ENCODE measurements at places on chromosomes 12 and 14. TPM values are rescaled to one million over a fixed set of nuclear protein-coding genes. Genes with fewer than 3 reads are reported as not detected.

DNA sequence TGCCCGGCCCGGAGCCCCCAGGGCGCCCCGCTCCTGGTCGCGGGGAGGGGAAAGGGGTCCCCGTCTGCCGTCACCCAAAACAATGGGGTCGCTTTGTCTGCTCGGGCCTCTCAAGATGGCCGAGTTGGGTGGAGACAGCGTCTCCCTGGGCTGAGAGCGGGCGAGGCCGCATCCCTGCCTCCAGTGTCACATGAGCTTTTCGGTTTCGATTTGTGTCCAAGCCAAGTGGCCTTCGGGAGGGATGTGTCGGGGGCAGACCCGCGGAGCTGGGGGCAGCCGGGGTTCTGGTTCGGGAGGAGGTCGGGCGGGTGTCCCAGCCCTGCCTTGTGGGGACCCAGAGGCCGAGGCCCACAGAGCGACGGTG, 790 bp downstream of the DYNC1H1 start:
- DNase-seq = peak; percentile 76

- no peak for DNase-seq
These were observed 4.3 kb downstream of the MFAP5 start for GRCh38 chr12:8658346-8658745.

- no peak for DNase-seq
These were observed 4.2 kb upstream of the RIPK3 start for GRCh38 chr14:24343795-24344660.

DNA sequence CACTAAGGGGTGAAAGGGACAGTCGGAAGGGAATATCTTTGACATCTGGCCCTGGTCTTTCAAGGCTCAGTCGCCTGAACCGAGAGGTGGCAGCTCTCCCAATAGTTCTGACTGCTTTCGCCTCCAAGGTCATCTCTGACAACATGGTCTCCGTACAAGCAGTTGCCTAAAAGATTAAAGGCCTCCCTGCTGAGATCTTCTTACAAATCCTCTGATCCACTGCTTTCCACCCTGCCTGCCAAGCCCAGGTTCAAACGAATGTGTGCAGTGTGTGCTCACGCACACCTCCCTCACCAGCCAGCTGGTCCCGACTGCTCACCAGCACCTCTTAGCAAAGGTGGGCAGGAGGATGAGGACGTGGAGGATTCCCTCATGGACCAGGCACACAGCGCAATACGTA, 10.4 kb downstream of the B4GALNT3 start:
- DNase-seq = no peak

GRCh38 chr14:103727313-103727980, 11.8 kb downstream of the ZFYVE21 start:
- DNase-seq = no peak

- peak; percentile 11 for DNase-seq
These were observed 319.5 kb downstream of the FUT8 start for GRCh38 chr14:65731933-65732506.

DNA sequence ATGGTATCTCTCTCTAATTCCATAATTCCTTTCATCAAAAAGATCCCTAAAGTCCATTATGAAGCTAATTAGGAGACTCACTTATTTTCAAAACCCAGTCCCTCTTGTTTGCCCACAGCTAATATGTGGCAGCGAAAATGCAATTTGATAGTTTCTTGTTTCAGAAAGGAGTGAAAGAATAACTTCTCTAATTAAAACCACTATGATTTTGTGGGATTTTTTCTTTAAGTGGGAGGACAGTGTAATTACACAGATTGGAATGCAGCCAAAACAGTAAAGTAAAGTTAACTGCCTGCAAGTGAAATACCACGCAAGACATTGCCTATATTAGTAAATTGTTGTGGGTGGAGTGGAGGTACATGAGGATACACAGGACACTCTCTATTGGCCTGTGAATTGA, 50.0 kb downstream of the PTPRO start:
- no peak for DNase-seq

DNA sequence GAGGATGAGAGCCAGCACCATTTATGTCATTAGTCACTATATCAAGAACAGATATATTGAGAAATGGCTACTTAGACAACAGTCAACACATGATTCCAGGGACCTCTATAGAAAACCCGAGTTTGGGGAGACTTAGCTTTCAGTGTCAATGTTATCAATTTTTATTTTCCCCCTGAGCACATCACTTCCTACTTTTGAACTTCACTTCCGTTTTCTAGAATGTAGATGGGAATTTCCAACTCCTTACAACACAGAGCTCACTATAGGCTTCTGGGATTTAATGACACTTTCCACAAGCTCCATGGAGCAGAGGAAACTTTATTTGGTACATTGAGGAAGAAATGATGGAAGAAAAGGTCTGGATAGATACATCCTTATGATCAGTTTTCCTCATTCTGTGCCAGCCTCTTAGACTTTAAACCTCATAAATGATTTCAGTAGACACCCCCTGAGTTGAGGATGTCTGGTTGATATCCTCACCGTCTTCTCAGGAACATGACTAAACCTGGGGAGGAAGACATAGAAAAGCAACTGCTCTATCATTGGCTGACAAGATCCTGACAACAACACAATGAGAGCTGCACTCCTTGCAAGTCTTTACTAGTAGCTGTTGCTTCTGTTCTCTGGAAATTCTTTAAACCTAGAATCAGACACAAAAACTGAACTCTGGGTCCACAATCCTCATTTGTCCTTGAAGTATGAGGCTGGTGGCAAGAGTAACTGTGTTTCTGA, 449.4 kb upstream of the OR4E1 start:
- no peak for DNase-seq

DNA sequence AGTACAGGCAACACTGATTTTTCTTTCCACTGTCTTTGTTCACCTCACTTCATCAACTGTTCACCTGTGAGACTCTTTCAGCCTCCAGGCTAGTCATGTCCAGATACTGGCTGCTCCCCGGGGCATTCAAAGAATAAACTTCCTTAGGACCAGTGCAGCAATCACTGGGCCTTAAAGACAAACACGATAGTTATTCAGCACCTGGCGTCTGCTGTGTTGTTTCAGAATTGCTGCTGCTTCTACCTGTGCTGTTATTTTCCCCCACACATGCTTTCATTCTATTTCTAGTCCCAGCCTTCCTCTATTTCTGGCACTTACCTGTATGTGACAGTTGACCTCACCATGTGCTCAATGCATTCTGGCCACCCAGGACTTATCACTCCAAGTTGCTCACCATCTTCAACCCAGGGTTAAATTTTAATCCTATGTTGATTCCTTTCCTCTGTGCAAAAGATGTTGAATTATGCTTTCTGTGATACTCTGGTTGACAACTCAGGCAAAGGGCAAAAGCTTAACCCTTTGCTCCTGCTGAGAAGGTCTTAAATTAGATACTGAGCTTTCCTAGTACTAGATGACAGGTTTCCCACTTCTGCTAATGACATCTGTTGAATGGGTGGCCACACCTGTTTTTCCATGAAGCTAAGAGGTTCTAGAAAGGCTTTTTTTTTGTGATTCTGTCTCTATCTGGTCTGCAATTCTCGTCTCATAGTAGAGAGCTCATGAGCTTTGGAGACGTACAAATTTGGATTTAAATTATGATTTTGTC, 41.4 kb downstream of the PTPRQ start:
- DNase-seq = no peak

GRCh38 chr12:113880326-113880725, 85.8 kb downstream of the RBM19 start:
- no peak for DNase-seq

GRCh38 chr14:38583471-38583870, 327.6 kb upstream of the CLEC14A start:
- DNase-seq = no peak

GRCh38 chr12:50239355-50239891, 43.9 kb downstream of the LIMA1 start:
- DNase-seq = no peak

DNA sequence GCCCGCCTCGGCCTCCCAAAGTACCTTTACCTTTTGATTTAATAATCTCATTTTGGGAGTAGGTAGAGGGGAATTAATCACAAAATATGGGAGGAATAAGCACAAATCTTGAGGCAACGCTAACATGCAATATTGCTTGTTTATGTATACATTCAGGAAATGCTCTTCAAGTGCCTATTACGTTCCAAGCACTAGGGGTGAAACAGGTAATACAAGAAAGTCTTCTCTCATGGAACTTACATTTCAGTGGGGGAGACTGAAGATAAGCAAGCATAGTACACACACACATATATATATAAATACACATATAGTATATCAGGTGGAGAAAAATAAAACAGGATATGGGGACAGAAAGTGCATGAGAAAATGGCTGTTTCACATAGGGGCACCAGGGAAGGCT, 19.0 kb upstream of the ERC1 start:
- no peak for DNase-seq

DNA sequence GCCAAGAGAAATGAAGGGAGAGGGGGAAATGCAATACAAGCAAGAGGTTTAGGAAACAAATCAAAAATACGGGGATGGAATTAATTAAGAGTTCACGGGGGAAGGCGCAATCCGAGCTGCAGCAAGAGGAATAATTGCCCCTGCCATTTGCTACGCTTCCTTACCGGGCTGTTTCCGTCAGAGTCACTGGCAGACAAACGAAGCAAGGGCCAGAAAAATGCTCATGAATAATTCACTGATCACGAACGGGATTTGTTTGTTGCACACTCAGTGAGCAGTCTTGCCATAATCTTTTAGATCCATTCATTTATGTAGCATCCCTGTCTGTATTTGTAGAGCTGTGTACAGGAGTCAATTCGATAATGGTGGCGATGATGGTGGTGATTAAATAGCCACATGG, 39.0 kb downstream of the PLXNC1 start:
- DNase-seq = no peak

DNA sequence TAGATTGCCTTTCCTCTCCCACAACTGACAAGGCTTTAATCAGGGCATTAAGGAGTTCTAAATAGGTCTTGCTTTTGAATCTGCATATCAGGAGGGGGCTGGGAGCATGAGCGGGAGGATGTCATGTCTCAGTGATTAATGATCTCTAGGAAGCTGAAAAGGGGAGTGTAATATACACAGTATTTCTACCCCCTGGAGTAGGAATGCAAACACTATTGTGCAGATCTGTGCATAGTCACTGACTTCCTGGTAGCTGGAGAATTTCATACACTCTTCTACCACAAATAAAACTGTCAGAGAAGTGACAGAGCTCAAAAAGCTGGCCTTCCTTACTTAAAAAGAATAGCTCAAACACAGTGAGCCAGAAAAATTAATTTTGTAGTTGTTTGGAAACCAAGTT, 65.8 kb downstream of the RIC8B start:
- no peak for DNase-seq

GRCh38 chr12:76762601-76762980, 1.3 kb upstream of the ZDHHC17 start:
- DNase-seq = no peak

- no peak for DNase-seq
These were observed 23.9 kb downstream of the ANAPC7 start for GRCh38 chr12:110379631-110380030.

DNA sequence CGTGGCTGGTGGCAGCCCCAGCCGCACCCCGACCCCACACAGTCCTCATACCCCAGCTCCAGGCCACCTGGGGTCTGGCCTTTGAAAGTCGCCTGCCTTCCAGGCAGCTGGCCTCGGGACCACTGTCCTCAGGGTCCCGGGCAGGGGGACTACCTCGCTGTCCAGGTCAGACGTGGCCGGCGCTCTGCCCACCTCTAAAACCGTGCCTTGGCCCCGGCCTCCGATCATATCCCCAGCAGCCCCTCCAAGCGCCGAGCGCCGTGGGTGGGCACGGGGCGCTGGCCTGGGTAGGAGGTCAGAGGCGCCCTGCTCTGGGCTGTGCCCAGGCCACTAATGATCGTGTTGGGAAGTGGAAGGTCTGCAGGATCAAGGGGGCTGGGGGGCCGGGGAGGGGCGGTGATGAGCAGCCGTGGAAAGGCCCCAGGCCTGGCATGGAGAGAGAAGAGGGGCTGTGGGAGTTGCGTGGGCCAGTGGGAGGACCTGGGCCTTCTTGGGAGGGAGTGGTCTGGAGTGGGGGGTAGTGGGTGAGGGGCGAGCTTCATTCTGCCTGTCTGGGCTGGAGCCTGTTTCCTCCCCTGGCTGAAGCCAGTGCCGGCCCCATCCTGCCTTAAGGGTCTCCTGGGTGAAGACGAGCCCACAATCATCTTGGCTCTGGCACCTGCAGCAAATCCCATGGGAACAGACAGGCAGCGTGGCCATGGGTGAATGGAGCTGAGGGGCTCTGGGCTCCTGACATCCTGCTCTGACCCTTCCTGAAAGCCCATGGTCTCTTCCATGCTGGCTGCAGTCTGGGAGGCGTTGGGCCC, 4.9 kb downstream of the TMEM121 start:
- no peak for DNase-seq

GRCh38 chr12:91332302-91332701, 149.7 kb upstream of the DCN start:
- no peak for DNase-seq

LRP1 gene
- total RNA-seq = 1.9 TPM

COL2A1 gene
- 0.34 TPM for total RNA-seq

TOMM20L gene
- total RNA-seq = not detected

SLC38A4 gene
- not detected for total RNA-seq

CLMN gene
- total RNA-seq = 0.59 TPM

LUM gene
- total RNA-seq = not detected

LYZ gene
- not detected for total RNA-seq

SIRT4 gene
- total RNA-seq = 3.3 TPM

TSHR gene
- total RNA-seq = not detected

PAPLN gene
- total RNA-seq = 0.47 TPM
